ENCODE measurements at places on chromosomes 3 and 15.

- DNase-seq, result no peak
Measured at GRCh38 chr3:185818267-185818875, 6.5 kb downstream of the IGF2BP2 start.

GRCh38 chr3:23159929-23160328 lies 43.2 kb upstream of the UBE2E2 start:
- no peak for DNase-seq

DNA sequence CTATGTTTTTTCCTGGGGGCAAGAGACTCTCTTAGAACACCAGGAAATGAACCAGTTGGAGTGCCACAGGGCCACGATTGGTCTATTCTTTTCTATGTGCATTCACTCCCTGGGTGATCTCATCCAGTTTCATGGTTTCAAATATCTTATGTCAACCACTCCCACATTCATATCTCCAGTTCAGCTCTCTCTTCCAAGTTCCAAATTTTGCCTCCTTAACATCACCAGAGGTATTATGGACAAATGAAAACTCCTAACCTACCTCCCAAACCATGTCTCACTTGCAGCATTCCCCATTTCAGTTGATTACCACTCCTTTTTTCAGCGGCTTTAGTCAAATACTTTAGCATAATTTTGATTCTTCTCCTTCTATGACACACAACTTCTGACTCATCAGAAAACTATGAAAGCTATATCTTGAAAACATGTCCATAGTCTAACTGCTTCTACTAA lies 203.1 kb upstream of the SEMA6D start:
- no peak for DNase-seq

GRCh38 chr15:76464247-76464646 lies 127.7 kb downstream of the ISL2 start:
- DNase-seq, result no peak

- DNase-seq, result no peak
Measured at GRCh38 chr3:46442576-46443530, 21.9 kb downstream of the LTF start.

DNA sequence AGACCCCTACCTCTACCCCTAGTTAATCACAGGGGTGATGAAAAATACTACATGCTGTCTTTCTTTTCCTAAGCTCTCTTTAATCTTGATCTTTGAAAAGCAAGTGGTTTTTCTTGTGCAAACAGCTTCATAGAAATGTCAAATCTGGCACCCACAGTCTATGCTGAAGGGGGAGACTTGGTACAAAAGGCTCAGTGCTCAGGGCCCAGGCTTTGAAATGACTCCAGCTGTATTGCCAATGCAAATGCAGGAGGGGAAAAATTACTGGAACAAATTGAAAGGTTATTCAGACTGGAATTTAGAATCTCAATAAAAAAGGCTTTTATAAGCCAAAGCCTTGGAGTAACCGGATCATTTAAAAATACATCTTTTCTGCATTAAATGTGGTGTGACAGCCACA lies 223.9 kb downstream of the LRTM1 start:
- no peak for DNase-seq

DNA sequence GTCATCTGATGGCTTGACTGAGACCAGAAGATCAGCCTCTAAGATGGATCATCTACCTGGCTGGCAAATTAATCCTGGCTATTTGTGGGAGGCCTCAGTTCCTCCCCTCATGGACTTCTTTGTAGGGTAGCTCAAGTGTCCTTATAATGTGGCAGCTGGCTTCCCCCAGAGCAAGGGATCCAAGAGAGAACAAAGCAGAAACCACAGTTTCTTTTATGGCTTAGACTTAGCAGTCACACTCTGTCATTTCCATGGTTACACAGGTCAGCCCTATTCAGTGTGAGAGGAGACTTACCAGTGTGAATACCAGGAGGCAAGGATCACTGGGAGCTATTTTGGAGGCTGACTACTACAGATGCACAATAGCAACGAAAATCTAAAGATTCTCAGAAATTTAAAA lies 15.3 kb upstream of the ARL14 start:
- DNase-seq, result peak; percentile 66

DNA sequence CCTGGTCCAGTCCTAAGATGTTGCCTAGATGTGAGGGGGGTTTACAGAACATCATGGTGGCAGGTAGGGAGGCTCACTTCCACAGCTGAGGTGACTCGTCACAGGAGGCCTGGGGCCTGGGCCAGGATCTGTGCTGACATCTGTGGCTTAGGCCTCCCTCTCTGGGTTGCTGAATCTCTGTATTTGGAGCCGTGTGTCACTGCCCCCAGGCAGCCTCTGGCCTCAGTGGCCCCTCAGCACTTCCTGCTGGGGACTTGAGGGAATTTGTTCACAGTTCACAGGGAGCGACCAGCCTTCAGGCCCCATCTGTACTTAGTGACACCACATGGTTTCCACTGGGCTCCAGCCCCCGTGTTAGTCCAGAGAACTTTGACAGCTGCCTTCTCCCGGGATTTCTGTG lies 41.7 kb upstream of the ADAMTSL3 start:
- no peak for DNase-seq

GRCh38 chr3:23650371-23651140 lies 155.2 kb upstream of the UBE2E1 start:
- DNase-seq, result no peak

DNA sequence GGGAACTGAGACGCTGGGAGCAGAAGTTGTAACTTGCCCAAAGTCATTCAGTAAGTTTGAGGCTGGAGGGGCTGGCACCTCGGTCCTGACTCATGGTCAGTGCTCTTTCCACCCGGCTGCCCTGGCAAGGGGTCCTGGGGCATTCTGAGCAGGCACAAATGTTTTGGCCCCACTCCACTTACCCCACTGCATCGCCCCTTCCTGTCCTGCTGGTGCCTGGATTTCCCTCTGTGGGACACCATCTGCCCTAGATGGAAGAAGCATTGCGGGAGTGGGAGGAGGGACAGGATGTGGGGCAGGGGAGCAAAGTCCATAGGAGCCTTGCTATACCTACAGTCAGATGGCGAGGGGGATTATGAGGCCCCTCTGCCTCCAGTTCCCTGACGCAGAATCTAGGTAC lies 4.5 kb downstream of the CORO2B start:
- DNase-seq, result no peak

GRCh38 chr3:53350652-53351051 lies 3.3 kb upstream of the DCP1A start:
- DNase-seq, result no peak

DNA sequence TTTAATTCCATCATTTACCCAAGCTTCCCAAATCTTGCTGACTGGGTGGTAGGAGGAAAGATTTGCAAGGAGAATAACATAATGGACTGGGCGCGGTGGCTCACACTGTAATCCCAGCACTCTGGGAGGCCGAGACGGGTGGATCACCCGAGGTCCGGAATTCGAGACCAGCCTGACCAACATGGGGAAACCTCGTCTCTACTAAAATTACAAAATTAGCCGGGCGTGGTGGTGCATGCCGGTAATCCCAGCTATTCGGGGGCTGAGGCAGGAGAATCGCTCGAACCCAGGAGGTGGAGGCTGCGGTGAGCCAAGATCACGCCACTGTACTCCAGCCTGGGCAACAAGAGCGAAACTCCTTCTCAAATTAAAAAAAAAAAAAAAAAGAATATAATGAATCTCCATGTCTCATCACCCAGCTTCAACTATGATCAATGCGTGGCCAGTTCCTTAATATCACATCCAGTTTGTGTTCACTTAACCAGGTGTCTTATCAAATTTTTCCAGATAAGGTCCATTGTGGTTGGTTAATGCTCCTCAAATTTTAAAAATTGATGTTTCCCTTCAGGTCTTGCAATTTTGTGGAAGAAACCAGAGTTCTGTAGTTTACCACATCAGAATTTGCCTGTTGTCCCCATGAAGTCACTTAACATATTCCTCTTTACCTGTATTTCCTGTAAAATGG lies 1.3 kb upstream of the ABCF3 start:
- DNase-seq, result no peak

DNA sequence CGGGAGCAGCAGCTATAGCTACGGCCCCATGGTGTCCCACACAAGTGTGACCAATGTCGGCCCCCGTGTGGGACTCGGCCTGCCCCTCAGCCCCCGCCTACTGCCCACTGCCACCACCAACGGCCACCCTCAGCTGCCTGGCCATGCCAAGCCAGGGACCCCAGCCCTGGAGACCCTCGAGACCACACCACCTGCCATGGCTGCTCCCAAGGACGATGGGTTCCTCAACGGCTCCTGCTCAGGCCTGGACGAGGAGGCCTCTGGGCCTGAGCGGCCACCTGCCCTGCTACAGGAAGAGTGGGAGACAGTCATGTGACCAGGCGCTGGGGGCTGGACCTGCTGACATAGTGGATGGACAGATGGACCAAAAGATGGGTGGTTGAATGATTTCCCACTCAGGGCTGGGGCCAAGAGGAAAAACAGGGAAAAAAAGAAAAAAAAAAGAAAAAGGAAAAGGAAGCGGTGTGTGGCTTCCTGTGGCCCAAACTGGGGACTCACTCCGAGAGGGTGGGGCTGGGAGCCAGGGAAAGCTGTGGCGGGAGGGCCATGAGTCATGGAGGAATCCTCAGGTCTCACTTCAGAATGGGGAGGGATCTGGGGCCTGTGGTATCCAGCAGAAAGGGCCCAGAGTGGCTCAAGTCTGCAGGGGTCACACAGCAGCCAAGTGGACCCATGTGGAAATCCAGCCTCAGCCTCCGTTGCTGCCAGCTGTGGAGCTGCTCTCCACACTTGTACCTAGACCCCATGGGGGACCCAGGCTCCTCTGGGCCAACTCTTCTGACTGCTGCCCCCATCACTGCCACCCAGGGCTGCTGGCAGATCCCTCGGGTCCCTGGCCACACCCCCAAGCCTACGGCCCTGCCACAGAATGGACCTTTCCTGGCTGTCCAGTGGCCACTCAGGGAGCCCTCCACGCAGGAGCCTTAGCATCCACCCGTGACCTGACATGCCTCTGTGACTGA lies 26.1 kb downstream of the PTH1R start:
- no peak for DNase-seq

GRCh38 chr15:80549191-80549590 lies 145.0 kb downstream of the ARNT2 start:
- no peak for DNase-seq

- no peak for DNase-seq
Measured at GRCh38 chr15:45521596-45522327, 793 bp downstream of the SLC30A4 start.

- no peak for DNase-seq
Measured at GRCh38 chr15:72887376-72887775, 103.8 kb upstream of the ADPGK start.

GRCh38 chr15:36263666-36264065 lies 315.8 kb upstream of the CDIN1 start:
- DNase-seq, result no peak
